ENCODE measurements at places on chromosomes 4 and X.

GRCh38 chr4:1767061-1767769, 25.9 kb upstream of the FGFR3 start:
- DNase-seq: no peak

GRCh38 chr4:109578846-109579245, 18.8 kb downstream of the MCUB start:
- DNase-seq: no peak

DNA sequence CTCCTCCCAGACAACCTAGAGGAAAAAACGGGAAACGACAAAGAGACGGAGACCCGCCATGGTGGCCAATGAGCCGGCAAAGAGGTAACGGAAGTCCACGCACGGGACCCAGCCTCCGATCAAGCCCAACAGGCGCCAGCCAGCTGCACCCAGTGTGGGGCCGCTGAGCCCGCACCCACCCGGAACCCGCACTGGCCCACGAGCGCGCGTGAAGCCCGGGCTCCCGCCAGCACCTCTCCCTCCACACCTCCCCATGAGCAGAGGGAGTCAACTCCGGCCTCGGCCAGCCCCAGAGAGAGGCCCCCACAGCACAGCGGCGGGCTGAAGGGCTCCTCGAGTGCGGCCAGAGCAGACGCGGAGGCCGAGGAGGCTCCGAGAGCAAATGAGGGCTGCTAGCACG, 14.6 kb upstream of the FMR1 start:
- DNase-seq: no peak

DNA sequence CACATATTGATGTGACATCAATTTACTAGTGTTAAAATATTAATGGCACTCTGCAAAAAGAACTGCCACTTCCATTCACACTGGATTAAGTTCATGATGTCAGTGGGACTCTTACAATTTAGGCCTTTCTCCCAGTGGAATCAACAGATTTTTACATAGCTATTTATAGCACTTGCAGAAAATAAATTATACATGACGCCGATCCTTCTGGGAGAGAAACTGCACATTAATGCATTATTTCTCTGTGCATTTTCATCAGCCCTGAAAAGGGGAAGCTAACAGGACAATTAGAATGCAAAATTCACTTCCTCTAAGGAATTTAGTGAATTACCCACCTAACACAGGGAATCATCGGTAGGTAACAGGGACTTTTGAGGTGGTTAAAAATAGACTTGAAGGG, 15.7 kb downstream of the LGI2 start:
- DNase-seq: no peak

GRCh38 chr4:109798866-109799265, 2.9 kb downstream of the CFI start:
- no peak for DNase-seq

GRCh38 chr4:41375561-41375960, 118.8 kb downstream of the UCHL1 start:
- no peak for DNase-seq

GRCh38 chrX:132181364-132181763, 37.9 kb downstream of the RAP2C start:
- DNase-seq: no peak

GRCh38 chr4:121054373-121054772, 18.0 kb downstream of the NDNF start:
- no peak for DNase-seq

GRCh38 chr4:172843192-172843591, 325.4 kb upstream of the GALNT7 start:
- no peak for DNase-seq

DNA sequence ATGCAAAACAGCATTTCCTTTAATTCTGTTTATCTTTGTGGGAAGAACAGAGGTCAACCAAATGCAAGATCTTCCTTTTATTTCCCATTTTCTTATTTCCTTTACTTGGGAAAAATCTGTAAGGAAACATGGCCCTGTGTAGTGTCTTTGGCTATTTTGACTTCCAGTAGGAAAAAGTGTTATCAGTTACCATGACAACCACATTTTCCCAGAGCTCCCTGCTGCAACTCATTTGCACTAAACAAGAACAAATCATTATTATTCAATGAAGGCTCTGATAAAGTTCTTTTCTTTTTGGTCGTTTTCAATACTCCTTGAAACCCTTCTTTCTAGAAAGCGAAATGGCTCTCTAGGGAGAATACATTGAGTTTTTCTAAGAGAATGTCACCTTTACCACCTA, 117.2 kb upstream of the DDX53 start:
- DNase-seq: no peak

DNA sequence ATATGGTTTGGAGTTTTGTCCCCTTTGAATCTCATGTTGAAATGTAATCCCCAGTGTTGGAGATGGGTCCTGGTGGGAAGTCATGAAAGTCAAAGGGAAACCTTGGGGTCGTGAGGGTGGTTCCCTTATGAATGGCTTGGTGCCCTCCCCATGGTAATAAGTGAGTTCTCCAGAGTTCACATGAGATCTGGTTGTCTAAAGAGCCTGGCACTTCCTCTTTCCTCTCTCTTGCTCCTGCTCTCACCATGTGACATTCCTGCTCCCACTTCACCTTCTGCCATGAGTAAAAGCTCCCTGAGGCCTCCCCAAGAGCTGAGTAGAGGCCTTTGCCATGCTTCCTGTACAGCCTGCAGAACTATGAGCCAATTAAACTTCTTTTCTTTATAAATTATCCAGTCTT, 5.5 kb upstream of the IL15 start:
- no peak for DNase-seq

DNA sequence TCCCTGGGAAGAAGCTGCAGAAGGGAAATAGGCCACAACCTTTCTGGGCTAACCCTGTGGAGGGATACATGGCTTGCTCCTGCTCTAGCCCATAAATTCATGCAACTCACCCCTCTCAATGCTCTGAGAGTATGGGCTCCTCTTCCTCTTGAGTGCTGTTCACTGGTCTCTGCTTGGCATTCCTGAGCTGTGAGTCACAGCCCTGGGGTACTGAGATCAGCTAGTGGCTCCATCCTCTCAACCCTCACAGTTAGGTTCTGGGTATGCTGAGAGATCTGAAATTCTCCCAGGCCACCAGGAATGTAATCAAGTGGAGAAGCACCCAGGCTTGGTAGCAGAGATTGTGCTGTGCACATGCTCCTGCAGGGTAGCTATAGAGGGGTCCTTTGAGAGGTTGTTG, 60.6 kb upstream of the SPANXN2 start:
- no peak for DNase-seq

Measured in stimulated activated CD8-positive, alpha-beta memory T cell treated with anti-CD3 and anti-CD28 coated beads, Interleukin-2, amount 100 ng/mL, for 1 hour (primary cell).